Activated CD8-positive, alpha-beta memory T cell treated with anti-CD3 and anti-CD28 coated beads for 24 hours (primary cell): ENCODE measurements at places on chromosomes 5 and 9.
A peak's percentile ranks its signal among the peaks of the same experiment; 100 is the strongest.

GRCh38 chr5:15233566-15233965, 266.4 kb upstream of the FBXL7 start:
- no peak for DNase-seq

DNA sequence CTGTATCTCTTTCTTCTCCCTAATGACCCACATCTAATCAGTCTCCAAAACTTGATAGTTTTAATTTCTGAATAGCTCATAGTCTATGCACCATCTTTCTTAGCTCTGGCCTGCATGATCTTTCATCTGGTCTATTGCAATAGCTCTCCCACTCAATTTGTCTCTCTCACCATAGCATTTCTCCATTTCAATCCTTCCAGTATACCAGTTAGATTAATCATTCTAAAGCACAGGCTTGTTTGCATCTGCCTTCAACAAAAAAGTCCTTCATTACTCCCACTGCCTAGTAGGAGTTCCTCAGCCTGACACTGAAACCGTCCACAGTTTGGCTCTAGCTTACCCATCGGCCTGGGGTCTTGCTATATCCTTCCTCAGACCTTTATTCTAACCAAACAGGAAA, 344.9 kb downstream of the ENC1 start:
- DNase-seq, result no peak

- no peak for DNase-seq
Observed at GRCh38 chr5:93883459-93883858, 142.1 kb upstream of the POU5F2 start.

- no peak for DNase-seq
Observed at GRCh38 chr9:121801579-121801978, 150.1 kb downstream of the DAB2IP start.

- DNase-seq, result no peak
Observed at GRCh38 chr5:143870362-143870761, 58.4 kb downstream of the HMHB1 start.

GRCh38 chr5:19928562-19929421, 59.2 kb downstream of the CDH18 start:
- DNase-seq, result no peak

GRCh38 chr9:107387409-107387808, 102.2 kb downstream of the KLF4 start:
- DNase-seq, result no peak

- DNase-seq, result no peak
Observed at GRCh38 chr5:6576861-6577501, 55.9 kb downstream of the NSUN2 start.

GRCh38 chr5:72510610-72511181, 3.5 kb upstream of the ZNF366 start:
- DNase-seq, result no peak

DNA sequence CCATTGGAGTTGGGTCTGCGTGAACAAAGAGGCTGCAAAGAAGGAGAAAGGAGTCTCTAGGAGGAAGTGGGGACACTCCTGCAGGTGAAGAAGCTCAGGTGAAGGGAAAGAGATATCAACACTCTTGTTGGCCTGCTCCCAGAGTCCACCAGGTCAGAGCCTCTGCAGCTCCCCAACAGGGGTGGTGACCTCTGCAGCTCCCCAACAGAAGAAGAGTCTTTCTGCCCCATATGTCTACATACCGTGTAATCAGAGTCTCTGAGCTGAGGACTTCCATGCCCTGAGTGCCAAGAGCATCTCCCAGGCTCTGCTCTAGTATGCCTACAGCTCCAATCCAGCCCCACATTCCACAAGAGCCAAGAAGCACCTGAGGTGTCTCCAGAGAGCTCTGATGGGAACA, 67.4 kb upstream of the TRPC7 start:
- no peak for DNase-seq

DNA sequence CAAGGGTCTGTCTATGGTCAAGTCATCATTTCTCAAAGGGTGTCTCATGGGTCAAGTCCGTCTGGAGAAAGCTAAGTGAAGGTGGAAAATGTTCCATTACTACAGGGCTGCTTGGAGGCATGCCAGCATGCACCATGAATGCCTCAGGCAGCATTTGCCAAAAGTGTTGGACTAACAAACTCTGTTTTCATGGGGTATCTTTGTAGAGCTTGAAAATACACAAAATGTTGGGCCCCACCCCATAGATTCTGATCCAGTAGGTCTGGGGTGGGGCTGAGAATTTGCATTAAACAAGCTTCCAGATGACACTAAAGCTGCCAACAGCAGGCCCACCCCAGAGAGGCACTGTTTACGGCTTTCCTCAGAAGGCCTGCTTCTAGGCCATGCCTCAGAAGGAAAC, 75.0 kb upstream of the FRRS1L start:
- DNase-seq, result no peak

DNA sequence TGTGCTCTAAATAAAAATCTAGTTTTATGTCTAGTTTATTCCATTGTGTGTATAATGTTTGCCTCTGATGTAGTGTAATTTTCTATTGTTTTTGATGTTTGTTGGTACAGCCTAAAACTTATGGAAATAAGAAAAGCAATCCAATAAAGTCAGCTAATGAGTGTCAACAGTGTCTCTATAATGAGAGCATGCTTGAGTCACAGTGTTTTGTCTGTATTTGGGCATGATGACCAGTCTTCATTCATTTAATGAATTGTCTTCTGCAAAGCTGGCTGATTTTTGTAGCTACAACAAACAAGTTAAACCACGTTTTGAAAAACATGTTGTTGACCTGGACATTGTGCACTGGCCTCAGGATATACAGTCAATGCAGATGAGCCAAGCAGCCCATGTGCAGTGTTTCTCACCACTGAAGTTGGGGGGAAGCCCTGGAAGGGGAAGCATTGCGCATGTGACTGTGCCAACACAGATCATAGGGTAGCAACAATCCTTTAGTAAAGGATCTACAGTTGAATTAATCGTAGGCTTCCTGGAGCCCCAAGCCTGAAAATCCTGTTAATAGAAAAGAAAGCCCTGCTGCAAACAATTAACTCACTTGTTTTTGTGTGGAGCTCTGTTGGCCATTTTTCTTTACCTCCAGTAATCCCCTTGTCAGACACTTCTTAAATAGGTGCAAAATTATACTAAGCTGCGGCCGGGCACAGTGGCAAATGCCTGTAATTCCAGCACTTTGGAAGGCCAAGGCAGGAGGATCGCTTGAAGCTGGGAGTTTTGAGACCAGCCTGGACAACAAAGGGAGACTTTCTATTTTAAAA, 88.0 kb downstream of the INIP start:
- no peak for DNase-seq

GRCh38 chr5:68071736-68072135, 143.8 kb upstream of the PIK3R1 start:
- no peak for DNase-seq

- DNase-seq, result no peak
Observed at GRCh38 chr5:155274484-155274883, 260.9 kb downstream of the KIF4B start.

GRCh38 chr5:16492398-16493140, 27.0 kb upstream of the ZNF622 start:
- DNase-seq, result no peak

DNA sequence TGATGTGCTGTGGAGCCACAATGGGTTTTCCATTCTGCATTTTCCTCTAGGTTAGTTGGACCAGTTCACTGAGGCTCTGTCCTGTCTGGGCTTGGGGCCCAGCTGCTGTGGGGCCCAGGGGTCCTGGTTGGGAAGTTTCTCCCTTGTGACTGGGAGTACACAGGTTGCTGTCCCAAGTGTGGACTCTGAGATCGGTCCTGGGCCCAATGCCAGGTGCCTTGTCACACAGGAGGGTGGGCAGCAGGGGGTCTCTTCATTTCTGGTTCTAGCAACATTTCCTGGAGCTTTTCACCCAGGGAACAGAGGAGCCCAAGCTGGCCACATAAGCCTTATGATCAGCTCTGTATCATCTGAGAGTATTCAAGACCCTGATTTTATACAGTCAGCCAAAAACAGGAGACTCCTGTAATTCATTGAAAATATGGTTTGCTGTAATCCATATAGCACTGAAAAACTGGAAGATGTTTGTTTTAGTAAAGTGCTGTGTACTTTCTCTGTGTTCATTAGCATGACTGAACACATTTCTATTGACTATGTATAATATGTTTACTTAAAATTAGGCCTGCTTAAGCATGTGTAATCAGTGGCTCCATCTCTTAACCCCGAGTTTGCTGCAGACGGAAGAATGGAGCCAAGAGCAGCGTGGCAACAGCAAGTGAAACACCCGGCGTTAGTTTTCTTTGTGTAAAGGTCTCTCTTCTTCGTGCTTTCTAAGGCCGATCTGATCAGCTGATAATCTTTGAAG, 62.5 kb downstream of the MVB12B start:
- DNase-seq, result no peak

DNA sequence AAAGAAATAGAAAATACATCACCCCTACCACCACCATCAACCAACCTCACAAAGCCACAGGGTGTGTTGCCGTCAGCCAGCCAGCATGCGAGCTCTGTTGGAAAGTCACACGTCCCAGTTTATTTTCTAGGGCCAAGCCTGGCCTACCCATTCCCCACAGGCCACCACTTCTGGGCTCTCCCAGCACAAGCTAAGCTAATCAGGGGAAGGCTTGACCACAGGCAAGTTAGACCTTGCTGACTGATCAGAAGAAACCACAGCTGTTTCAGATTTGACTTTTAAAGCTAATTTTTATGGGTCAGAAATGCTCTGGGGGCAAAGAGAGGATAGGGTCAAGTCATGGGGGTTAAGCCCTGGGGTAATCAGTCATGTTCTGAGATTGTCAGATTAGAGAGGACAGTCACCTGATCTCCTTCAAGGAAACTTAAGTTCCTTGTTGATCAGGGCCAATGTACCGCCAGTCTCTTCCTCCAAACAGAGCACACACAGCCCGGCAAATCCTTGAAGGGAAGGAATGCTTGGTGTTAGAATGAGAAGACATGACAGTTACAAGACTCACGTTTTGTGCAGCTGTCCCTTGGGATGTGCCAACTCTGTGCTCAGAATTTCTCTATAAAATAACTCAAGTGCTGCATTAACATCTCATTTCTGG, 7.6 kb downstream of the SHB start:
- no peak for DNase-seq

- DNase-seq, result no peak
Observed at GRCh38 chr9:30796764-30797163, 1587.7 kb upstream of the ACO1 start.

- no peak for DNase-seq
Observed at GRCh38 chr5:20604992-20605391, 617.0 kb upstream of the CDH18 start.

- DNase-seq, result no peak
Observed at GRCh38 chr5:5816960-5817359, 394.5 kb downstream of the ICE1 start.

GRCh38 chr9:105158898-105159297, 85.6 kb upstream of the SLC44A1 start:
- DNase-seq, result no peak

GRCh38 chr5:77308154-77308960, 97.9 kb downstream of the PDE8B start:
- no peak for DNase-seq

DNA sequence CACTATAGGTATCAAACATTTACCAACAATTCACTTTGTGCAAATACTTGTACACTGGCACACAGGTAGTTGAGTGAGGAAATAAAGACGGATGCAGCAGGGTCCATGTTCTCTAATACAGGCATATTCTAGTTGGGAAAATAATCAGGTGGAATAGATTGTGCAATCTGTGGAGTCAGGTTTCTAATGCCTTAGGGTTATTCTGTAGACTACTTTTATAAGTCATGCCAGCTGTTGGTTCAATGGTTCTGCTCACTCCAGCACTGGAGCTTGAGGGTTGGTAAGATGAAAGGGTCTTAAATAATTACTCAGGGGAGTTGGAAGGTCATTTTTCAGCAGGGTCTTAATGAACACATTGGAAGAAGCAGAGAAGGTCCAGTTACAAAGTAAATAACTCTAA, 690.3 kb upstream of the DMAC1 start:
- DNase-seq, result no peak

GRCh38 chr5:52922384-52922783, 66.8 kb upstream of the ITGA2 start:
- no peak for DNase-seq

GRCh38 chr5:73160239-73160671, 12.7 kb upstream of the TMEM174 start:
- no peak for DNase-seq

- DNase-seq, result no peak
Observed at GRCh38 chr5:154211641-154212390, 21.3 kb downstream of the GALNT10 start.

- DNase-seq, result no peak
Observed at GRCh38 chr9:75390951-75391350, 302.6 kb downstream of the OSTF1 start.

- DNase-seq, result no peak
Observed at GRCh38 chr5:12315461-12315860, 411.2 kb upstream of the CTNND2 start.

- no peak for DNase-seq
Observed at GRCh38 chr9:5587024-5587423, 41.9 kb upstream of the RIC1 start.

DNA sequence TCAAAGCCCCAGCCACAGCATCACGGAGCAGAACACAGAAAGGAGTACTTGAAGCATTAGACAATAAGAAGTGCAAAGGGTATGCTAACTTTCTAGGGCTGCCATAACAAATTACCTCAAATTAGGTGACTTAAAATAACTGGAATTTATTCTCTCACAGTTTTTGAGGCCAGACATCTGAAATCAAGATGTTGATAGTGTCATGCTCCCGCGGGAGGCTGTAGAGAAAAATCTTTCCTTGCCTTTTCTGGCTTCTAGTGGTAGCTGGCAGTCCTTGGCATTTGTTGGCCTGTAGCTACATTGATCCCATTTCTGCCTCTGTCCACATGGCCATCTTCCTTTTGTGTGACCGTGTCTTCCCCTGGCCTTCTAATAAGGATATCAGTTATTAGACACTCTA, 51.9 kb upstream of the SPDL1 start:
- no peak for DNase-seq

DNA sequence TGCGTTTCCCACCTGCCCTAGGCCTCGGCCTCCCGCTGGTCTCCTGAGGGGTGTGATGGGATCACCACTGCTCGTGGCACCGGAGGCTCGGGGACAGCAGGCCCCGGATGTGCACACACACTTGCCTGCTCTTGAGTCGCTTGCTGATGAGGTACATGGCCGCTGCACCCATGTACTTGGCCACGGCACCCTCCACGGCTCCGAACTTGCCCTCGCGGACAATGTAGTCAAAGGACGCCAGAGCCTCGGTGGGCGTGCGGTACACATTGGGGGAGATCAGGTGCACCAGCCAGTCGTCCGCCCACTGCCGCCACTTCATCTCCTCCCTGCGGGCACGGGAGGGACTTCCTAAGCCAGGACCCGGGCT, 4.7 kb downstream of the PTGES2 start:
- DNase-seq, result no peak

DNA sequence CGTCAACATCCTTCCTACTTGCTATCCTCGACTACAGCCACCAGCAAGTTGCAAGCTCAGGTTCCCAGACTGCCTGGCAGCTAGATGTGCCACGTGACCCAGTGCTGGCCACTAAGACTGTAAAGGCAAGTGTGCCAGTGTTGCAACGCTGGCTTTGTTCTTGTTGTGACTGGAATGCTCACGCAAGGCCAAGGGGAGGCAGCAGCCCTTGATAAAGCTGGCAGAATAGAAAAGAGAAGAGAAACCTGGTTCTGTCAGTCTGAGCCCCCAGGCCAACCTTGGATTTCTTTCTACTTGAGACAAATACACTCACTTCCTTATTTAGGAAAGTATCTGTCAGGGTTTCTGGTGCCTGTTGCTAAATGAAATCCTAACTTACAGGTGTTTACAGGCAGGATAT, 113.0 kb downstream of the KLHL3 start:
- peak; percentile 40 for DNase-seq
